Glutamatergic neuron (in vitro differentiated cells): ENCODE measurements at places on chromosomes 5 and 9. TPM values are rescaled to one million over a fixed set of nuclear protein-coding genes. Genes with fewer than 3 reads are reported as not detected.

PCDHGB4 gene
- 40.8 TPM for total RNA-seq

TAF11L13 gene
- 1.3 TPM for total RNA-seq

PCDHGA4 gene
- total RNA-seq, result 8.2 TPM

SMIM33 gene
- total RNA-seq, result not detected

SVEP1 gene
- total RNA-seq, result 0.10 TPM

SFXN1 gene
- 67.7 TPM for total RNA-seq

TRIP13 gene
- 3.9 TPM for total RNA-seq

CCIN gene
- total RNA-seq, result 0.22 TPM

ANKRD20A1 gene
- not detected for total RNA-seq

PCDHGA2 gene
- total RNA-seq, result 3.0 TPM

CDH10 gene
- total RNA-seq, result 3.0 TPM

TTF1 gene
- 18.0 TPM for total RNA-seq

CCDC152 gene
- total RNA-seq, result 13.4 TPM

FOXI1 gene
- total RNA-seq, result not detected

CSNK1A1 gene
- 289 TPM for total RNA-seq

ORM1 gene
- not detected for total RNA-seq

CNTFR gene
- total RNA-seq, result 170 TPM

ADRB2 gene
- total RNA-seq, result not detected

ARID3C gene
- not detected for total RNA-seq

AMBP gene
- total RNA-seq, result 0.29 TPM

C9orf153 gene
- total RNA-seq, result 0.27 TPM

CCL28 gene
- total RNA-seq, result 1.1 TPM

ANKRD55 gene
- total RNA-seq, result not detected

IFNA21 gene
- total RNA-seq, result not detected

SPINK4 gene
- total RNA-seq, result not detected

EMB gene
- total RNA-seq, result 19.7 TPM

CDC14B gene
- 9.2 TPM for total RNA-seq

PCSK5 gene
- total RNA-seq, result 9.6 TPM

HMGXB3 gene
- 48.6 TPM for total RNA-seq

SLC36A2 gene
- total RNA-seq, result not detected
